ENCODE measurements at places on chromosomes 12 and 14. TPM values are rescaled to one million over a fixed set of nuclear protein-coding genes. Genes with fewer than 3 reads are reported as not detected.

LRRIQ1 gene
- total RNA-seq: 0.39 TPM

DNA sequence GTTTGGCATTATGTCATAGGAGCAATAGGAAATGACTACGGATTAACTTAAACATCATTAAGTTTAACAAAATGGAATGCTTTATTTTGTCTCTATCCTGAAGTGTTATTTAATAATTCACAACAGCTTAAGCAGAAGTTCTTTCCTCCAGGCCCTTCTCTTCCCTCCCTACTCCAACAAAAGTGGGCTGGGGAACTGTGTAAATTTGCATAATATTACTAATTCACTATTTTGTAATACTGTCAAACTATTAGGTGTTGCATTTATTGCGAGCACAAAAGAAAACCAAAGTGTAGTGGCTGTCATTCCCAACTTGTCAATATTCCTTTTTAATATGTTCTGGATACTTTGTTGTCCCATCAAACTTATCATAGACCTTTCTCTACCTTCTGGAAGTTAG is 69.8 kb downstream of the ATG14 start:
- no peak for DNase-seq

- DNase-seq: no peak
Observed at GRCh38 chr14:95040708-95041476, 116.4 kb downstream of the DICER1 start.

DNA sequence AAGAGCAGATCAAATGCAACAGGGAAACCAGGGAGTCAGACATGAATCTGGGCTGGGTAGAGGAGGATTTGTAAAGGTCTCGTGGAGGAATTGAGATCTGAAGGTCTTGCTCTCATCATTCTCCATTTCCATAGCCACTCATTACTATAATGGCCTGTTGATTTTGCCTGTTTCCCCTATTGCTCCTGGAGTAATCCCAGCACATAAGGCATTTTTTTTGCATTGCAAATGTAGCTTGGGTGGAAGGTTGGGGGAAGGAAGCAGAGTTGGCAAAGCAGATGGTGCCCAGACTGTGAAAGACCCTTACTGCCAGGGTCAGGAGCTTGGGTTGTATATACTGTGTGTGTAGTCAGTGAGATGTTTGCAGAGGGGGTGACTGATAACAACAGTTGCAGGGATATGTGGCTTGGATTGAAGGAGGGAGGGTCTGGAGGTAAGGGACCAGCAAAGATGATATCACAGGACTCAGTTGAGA is 116.0 kb downstream of the TTC6 start:
- DNase-seq: no peak

DNA sequence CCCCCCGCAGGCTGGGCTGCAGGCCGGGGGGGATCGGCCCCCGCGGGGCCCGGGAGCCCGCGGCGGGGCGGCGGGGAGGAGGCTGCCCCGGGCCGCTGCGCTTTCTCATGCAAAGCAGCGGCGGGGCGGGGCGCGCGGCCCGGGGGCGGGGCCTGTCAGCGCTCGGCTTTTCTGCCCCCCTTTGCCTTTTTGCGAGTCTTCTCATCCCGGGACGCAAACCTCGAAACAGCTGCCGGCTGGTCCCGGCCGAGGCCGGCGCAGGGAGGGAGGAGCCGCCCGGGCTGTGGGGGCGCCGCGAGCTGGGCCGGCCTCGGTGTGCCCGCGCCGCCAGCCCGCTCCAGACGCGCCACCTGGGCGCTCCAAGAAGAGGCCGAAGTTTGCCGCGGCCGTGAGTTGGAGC is at the start of gene FZD10:
Gene FZD10 (plus strand): TSS at position 198 of the 400 bp plus-strand sequence. CDS start 479 bp downstream, outside the sequence.
- DNase-seq: no peak

GRCh38 chr14:68519671-68520187 is 273.1 kb downstream of the ZFP36L1 start:
- DNase-seq: no peak

DNA sequence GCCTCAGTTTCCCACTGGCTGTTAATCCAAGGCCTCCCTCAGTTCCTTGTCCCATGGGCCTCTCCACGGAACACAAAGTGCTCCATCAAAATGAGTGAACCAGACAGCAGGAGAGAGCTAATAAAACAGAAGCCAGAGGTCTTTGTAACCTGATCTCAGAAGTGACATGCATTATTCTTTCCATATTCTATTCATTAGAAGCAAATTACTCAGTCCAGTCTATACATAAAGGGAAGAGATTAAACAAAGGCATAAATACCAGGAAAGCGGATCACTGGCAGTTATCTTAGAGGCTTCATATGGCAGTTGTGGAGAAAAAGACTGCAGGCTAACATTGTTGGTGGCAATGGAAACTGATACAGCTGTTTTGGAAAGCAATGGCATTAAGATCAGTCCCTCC is 170.6 kb upstream of the GARIN6 start:
- no peak for DNase-seq

PRPF39 gene
- total RNA-seq: 20.4 TPM

Measured in RPMI7951 (cell line).